Immature natural killer cell (primary cell): ENCODE measurements at places on chromosomes 5 and 9. TPM values are rescaled to one million over a fixed set of nuclear protein-coding genes. Genes with fewer than 3 reads are reported as not detected.
A peak's percentile ranks its signal among the peaks of the same experiment; 100 is the strongest.

DNA sequence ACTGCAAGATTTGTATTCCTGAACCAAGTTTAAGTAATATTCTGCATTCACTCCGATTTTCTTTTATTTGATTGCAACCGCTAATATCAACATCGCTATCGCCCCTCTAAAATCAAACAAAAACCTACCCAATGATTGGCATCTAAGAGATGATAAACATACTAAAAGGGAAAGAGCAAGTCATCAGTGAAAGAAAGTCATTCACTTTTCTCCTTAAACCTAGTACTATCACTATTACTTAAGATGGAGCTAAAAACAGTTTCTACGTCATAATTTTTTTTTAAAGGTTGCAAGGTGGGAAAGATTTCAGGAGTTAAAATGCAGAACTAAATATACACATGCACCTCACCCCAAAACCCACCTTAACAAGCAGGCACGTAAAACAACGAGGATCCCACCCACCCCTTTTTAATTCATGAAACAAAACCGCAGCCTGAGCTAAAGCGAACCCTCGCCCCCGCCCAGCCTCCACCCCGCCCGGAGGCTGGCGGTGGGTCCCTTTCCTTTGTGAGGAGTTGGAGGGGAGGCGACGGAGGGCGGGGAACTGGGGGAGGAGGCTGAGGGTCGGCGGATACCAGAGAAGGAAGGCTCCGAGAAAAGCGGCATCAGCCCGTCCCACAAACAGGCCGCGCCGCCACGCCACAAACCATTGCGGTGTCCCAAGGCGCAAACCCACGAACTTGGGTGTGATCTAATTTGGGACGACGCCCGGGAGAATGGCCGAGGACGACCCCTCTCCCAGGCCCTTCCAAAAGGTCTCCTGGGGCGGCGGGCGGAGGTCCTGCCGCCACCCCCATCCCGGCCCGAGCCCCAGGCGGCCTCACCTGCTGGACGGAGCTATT lies 861 bp downstream of the UBQLN1 start:
- no peaks in the 10 kb centered on the region for H3K36me3 ChIP-seq
- H3K4me1 ChIP-seq, result peaks cover 43% of the 10 kb centered on the region
- peak; percentile 80 for DNase-seq
- H3K27me3 ChIP-seq, result peaks cover 22% of the 10 kb centered on the region

- no peak overlapping the region for H3K27ac ChIP-seq
- no peak overlapping the region for H3K4me3 ChIP-seq
- no peaks in the 10 kb centered on the region for H3K4me1 ChIP-seq
- DNase-seq, result no peak
- H3K27me3 ChIP-seq, result peaks cover 6% of the 10 kb centered on the region
Observed at GRCh38 chr5:168875832-168876231, 296.7 kb upstream of the PANK3 start.

DNA sequence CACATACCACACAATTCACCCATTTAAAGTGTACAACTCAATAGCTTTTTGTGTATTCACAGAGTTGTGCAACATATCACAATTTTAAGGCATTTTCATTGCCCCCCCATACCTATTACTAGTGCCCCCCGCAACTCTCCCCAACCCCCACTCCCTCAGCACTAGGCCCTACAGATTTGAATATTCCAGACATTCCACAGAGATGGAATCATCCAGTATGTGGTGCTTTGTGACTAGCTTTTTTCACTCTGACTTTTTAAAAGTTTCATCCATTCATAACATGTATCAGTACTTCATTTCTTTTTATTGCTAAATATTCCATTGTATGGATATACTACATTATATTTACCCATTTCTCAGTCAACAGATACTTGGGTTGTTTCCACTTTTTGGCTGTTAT lies 102.9 kb upstream of the LRRTM2 start:
- H3K27me3 ChIP-seq, result no peaks in the 10 kb centered on the region
- H3K27ac ChIP-seq, result no peak overlapping the region
- DNase-seq, result no peak
- no peak overlapping the region for H3K4me3 ChIP-seq
- peaks cover 38% of the 10 kb centered on the region for H3K4me1 ChIP-seq
- no peaks in the 10 kb centered on the region for H3K36me3 ChIP-seq

GRCh38 chr9:75360252-75360651 lies 271.9 kb downstream of the OSTF1 start:
- peaks cover 11% of the 10 kb centered on the region for H3K36me3 ChIP-seq
- H3K4me1 ChIP-seq, result no peaks in the 10 kb centered on the region
- H3K27ac ChIP-seq, result no peak overlapping the region
- DNase-seq, result no peak
- H3K4me3 ChIP-seq, result no peak overlapping the region

DNA sequence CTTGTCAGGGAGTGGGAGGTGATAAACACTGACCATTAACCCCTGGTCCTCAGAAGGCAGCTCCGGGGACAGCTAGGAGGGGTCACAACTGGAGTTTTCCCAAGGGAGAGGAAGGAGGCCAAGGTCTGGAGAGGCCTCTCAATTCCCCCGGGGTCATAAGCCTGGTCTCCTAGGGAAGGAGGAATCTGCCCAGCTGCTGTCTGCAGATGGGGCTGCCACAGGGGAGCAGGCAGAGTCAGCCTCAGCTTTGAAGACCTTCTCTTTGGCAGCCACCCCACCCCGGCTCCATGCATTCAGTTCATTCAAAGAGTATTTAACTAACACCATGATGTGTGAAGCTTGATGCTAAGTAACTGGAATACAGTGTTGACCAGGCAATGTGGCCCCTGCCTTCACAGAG lies 74.6 kb upstream of the HSPA9 start:
- H3K27me3 ChIP-seq, result peaks cover 41% of the 10 kb centered on the region
- H3K4me1 ChIP-seq, result peaks cover 17% of the 10 kb centered on the region
- no peak overlapping the region for H3K4me3 ChIP-seq
- H3K27ac ChIP-seq, result no peak overlapping the region
- DNase-seq, result no peak

DNA sequence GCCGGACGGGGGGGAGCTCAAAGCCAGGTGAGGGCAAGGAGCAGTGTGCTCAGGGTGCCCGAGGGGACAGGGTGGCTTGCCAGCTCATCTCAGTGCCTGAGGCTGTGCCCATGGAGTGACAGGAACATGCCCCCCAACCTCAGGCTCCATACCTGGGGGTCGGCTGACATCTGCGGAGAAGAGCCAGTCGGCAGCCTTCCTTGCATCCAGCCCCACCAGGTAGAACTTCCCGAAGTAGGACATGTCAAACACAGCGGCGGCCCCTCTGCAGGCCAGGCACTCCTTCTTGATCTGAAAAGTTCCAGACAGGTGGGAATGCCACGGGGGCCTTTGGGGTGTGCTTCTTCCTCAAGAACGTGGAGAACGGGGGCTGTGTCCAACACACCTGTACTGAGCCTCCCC lies 42.1 kb downstream of the SARDH start:
- no peak overlapping the region for H3K27ac ChIP-seq
- no peaks in the 10 kb centered on the region for H3K27me3 ChIP-seq
- H3K4me3 ChIP-seq, result no peak overlapping the region
- no peak for DNase-seq
- H3K4me1 ChIP-seq, result no peaks in the 10 kb centered on the region

KCNV2 gene
- polyA plus RNA-seq, result not detected

GPR150 gene
- polyA plus RNA-seq, result 0.94 TPM

DNA sequence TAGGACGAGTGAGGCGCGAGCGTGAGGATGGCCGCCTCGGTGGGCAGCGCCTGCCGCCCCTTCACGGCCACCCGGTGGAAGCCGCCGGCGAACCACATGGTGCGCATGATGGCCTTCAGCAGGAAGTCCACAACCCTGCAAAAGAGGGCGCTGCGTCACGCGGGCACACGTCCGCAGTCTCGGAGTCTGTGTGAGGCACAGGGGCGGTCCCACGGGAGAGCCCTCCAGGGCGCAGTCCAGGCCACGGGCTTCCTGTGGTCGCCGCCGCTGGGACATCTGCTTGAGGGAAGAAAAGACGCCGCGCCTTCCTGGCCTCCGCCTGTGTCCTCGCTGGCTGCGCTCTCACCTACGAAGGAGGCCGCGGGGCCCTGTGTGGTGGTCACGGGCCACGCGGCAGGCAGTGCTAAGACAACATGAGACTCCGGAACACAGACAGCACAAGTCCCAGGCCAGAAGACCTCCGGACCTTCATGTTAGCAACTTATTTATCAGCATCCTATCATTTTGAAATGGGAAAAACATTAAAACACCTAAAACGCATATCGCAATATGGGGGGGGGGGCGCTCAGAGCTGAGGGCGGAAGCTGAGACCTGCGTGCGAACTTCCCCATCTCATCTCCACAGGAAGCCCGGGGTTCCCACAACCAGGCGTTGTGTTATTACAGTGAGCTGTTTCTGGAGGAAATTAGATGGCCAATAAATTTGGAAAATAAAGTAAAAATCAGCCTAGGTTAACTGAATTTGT lies 28.8 kb downstream of the LPCAT1 start:
- DNase-seq, result peak; percentile 91
- H3K36me3 ChIP-seq, result peaks cover 58% of the 10 kb centered on the region
- peak overlapping the region; percentile 98 for H3K27ac ChIP-seq
- peak overlapping the region; percentile 71 for H3K4me3 ChIP-seq
- peaks cover 42% of the 10 kb centered on the region for H3K27me3 ChIP-seq

DNA sequence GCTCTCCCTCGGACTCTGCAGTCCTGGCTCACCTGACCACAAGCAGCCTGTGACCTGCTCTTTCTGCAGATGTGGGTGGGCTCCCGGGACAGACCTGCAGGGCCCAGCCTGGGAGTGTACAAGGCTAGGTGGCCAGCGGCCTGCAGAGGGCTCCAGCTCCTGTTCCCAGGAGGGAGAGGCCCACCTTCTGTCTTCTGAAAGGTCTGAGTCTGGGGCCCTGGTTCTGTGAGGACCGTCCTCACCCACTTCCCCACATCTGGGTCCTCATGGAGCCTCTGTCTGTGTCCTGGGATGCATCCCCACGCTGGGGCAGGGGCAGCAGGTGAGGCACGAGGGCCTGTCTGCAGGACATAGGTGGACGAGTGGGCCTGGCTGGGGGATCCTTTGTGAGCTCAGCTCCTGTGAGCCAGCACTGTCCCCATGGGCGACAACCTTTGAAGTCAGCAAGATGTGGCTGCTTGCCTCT lies 43.7 kb downstream of the PHF2 start:
- H3K4me1 ChIP-seq, result peaks cover 27% of the 10 kb centered on the region
- H3K36me3 ChIP-seq, result no peaks in the 10 kb centered on the region
- peak overlapping the region; percentile 17 for H3K27ac ChIP-seq
- H3K4me3 ChIP-seq, result no peak overlapping the region

GRCh38 chr5:127298656-127299055 lies 8.1 kb downstream of the MEGF10 start:
- H3K27me3 ChIP-seq, result peaks cover 5% of the 10 kb centered on the region
- no peaks in the 10 kb centered on the region for H3K36me3 ChIP-seq
- H3K4me1 ChIP-seq, result no peaks in the 10 kb centered on the region
- DNase-seq, result no peak

VLDLR gene
- 0.61 TPM for polyA plus RNA-seq

CARTPT gene
- not detected for polyA plus RNA-seq

IFNK gene
- polyA plus RNA-seq, result not detected

DNA sequence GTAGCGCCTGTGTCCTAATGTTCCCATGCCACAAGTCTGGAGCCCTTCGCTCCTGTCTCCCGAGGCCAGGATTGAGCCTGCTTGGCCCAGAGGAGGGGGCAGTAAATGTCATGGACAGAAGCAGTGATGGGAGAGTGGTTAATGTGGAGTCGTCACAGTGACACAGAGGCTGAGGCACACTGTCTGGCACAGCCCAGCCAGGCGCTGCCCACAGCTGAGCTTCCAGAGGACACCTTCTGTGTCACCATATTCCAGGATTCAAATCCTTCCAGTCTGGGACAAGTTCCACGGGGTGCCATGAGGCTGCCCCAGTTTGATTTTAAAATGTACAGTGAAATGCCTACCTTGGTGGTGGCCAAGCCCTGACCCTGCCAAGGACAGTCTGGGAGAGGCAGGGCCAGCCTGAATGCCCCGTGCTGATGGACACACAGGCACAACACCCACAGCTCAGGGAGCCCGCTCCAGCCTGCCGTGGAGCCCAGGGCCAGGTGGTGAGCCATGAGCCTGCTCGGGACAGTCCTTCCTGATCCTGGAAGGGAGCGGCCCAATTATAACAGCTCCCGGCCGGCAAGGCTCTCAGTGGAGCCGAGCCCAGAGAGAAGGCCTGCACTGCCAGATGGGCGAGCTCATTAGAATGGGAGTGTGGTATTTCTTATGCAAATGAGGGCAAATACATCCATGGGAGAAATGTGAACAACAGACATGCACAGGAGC lies 99.1 kb upstream of the RUFY1 start:
- DNase-seq, result no peak
- H3K27me3 ChIP-seq, result peaks cover 1% of the 10 kb centered on the region
- peaks cover 6% of the 10 kb centered on the region for H3K4me1 ChIP-seq
- H3K36me3 ChIP-seq, result no peaks in the 10 kb centered on the region
- no peak overlapping the region for H3K4me3 ChIP-seq
- H3K27ac ChIP-seq, result no peak overlapping the region

CCL21 gene
- not detected for polyA plus RNA-seq

STK32A gene
- not detected for polyA plus RNA-seq

DDX46 gene
- 28.2 TPM for polyA plus RNA-seq

CCDC192 gene
- polyA plus RNA-seq, result not detected

DNA sequence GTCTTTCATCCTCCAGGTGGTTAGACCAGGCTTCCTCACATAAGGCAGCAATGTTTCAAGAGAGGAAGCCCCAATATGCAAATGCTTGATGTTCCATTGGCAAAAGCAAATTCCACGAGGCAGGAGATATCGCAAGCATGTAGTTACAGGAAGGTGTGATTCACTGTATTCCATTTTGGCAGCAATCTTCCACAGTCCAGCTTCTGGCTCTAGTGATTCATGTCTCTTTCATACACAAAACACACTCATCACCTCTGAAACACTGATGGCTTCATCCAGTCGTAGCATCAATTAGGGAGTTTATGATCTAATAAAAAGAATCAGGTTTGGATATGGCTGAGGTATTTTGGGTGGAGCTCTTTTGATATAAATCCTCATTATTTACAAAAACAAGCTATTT lies 552.2 kb upstream of the RIOK2 start:
- H3K4me3 ChIP-seq, result no peak overlapping the region
- H3K36me3 ChIP-seq, result no peaks in the 10 kb centered on the region
- H3K4me1 ChIP-seq, result no peaks in the 10 kb centered on the region
- no peak for DNase-seq

PALM2AKAP2 gene
- not detected for polyA plus RNA-seq

DNA sequence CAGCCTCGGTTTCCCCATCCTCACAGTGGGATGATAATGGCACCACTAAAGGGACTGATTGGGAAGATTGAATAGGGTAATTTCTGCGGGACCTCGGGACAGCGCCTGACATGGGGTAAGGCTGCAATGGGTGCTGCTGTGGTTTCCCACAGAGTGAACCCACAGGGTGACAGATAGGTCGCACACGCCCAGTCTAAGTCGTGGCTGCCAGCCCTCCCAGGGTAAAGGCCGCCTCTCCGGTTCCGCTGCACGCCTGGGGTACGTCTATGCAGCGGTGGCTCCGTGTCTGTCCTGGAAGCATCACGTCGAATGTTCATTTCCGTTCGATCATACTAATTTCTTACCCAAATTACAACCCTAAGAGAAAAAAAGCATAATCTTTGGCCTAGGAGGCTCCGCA lies 631 bp downstream of the CFAP77 start:
- peak overlapping the region; percentile 40 for H3K4me3 ChIP-seq
- no peaks in the 10 kb centered on the region for H3K36me3 ChIP-seq
- peaks cover 31% of the 10 kb centered on the region for H3K4me1 ChIP-seq
- H3K27ac ChIP-seq, result no peak overlapping the region
- peaks cover 24% of the 10 kb centered on the region for H3K27me3 ChIP-seq
- peak; percentile 17 for DNase-seq

NTRK2 gene
- polyA plus RNA-seq, result not detected

PCDHA8 gene
- not detected for polyA plus RNA-seq

OR1Q1 gene
- polyA plus RNA-seq, result not detected

- peaks cover 1% of the 10 kb centered on the region for H3K27me3 ChIP-seq
- peak overlapping the region; percentile 54 for H3K4me3 ChIP-seq
- H3K36me3 ChIP-seq, result no peaks in the 10 kb centered on the region
- peak overlapping the region; percentile 74 for H3K27ac ChIP-seq
- H3K4me1 ChIP-seq, result peaks cover 33% of the 10 kb centered on the region
Observed at GRCh38 chr5:88734191-88734640, 148.8 kb downstream of the MEF2C start.

PROB1 gene
- 1.4 TPM for polyA plus RNA-seq
